ENCODE measurements at places on chromosomes 6 and 20.

- H3K4me3 ChIP-seq: peak within 1 kb of the TSS; percentile 49
- H3K27ac ChIP-seq: no peak within 1 kb of the TSS
- no peaks in the 10 kb centered on the region for H3K36me3 ChIP-seq
- DNase-seq: no peak
- peaks cover 66% of the 10 kb centered on the region for H3K27me3 ChIP-seq
- H3K4me1 ChIP-seq: peaks cover 39% of the 10 kb centered on the region
These were observed at the start of gene SYCP2L for GRCh38 chr6:10886691-10887502. Gene SYCP2L, plus strand, starts transcription at chr6:10887052. Its CDS starts 75 bp downstream, at chr6:10887127.

DNA sequence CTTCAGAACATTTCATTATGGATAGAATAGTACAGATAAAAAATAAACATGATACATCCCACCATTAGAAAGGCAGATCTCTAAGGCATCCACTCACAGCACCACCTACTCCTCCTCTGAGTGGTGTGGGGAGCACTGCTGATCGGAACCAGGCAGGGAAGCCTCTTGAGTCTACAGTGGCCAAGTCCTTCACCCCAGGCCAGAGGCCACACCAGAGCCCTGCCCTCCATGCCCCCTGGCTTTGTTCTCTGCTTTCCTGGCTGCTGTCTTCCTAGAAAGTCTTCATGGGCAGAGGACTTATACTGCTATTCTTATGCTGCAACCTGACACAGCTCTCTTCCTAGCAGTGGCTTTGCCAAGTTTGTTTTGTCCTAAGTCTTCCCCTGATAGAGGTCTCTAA, 201.8 kb upstream of the THBS2 start:
- no peaks in the 10 kb centered on the region for H3K27me3 ChIP-seq
- H3K4me1 ChIP-seq: peaks cover 28% of the 10 kb centered on the region
- H3K27ac ChIP-seq: peak overlapping the region; percentile 43
- no peak overlapping the region for H3K4me3 ChIP-seq

DNA sequence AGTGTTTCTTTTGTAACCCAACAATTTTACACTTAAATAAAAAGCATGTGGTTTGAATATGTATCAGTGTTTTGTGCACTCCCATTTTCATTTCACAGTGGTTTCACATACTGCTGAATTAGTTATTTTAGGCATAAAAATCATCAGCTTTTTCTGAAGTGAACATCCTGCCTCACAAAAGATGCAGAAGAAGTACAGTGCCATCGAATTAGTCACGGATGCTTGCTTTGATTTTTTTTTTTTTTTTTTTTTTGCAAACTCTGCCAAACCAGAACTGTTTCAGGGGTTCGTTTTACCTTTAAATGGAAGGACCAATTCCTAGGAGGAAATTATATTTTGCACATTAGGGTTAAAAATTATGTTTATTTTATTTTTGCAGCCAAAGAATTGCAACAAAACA, 158.6 kb downstream of the RPS12 start:
- no peak overlapping the region for H3K27ac ChIP-seq
- no peaks in the 10 kb centered on the region for H3K4me1 ChIP-seq
- DNase-seq: no peak
- no peaks in the 10 kb centered on the region for H3K36me3 ChIP-seq
- no peak overlapping the region for H3K4me3 ChIP-seq

DNA sequence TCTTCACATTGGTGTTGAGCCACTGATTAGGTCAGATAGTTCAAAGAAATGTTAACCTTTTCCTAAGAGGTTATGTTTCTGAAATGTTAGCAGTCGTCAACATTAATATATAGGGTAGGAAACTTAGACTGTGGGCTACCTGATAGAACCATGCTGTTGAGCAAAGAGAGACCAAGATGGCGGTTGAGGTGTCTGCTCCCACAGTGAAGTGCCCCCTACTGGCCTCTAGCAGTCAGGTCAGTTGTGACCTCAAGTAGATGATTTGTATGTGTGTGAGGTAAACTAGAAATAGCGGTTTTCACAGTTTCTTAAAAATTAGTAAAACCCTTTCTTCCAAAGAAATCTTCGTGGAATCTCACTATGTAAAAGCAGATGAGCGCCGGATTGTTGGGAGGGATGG, 40.3 kb downstream of the MTHFD1L start:
- H3K36me3 ChIP-seq: no peaks in the 10 kb centered on the region
- H3K27ac ChIP-seq: no peak overlapping the region
- no peak overlapping the region for H3K4me3 ChIP-seq
- H3K27me3 ChIP-seq: no peaks in the 10 kb centered on the region

DNA sequence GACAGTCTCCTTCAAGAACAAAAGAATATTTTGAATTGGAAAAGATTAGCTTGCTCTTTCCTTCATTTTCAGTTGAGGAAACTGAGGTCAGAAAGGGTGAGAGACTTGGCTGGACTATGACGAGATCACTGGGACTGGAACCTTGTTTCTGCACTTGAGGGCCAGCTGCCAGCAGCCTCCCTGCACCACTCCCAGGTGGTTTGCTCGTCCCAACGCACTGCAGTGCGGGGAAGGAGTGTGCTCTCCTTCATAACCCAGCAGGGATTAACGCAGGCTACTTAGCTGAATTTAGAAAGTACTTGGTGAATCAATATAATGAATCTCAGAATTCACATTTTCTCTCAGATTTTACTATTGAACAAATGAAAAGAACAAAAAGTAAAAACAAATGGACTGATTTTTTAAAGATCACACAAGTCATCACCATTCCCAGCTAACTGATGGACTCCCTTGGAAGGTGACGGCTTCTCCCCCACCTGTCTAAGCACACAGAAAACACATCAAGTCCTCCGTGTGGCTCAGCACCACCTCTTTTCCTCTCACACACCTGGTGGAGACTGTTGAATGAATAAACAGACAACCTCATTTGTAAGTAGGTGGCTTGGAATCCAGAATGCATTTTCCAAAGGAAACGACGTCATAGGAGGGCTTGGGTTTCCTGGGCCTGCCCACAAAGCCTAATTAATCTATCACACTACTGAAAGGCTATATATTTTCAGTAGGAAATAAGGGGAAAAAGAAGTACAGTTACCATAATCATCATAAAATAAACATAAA, 121.0 kb downstream of the QRSL1 start:
- H3K4me1 ChIP-seq: no peaks in the 10 kb centered on the region
- no peak overlapping the region for H3K4me3 ChIP-seq
- H3K27me3 ChIP-seq: no peaks in the 10 kb centered on the region

- H3K4me1 ChIP-seq: peaks cover 11% of the 10 kb centered on the region
- H3K27me3 ChIP-seq: no peaks in the 10 kb centered on the region
These were observed 49.1 kb downstream of the ZHX3 start for GRCh38 chr20:41268402-41268801.

DNA sequence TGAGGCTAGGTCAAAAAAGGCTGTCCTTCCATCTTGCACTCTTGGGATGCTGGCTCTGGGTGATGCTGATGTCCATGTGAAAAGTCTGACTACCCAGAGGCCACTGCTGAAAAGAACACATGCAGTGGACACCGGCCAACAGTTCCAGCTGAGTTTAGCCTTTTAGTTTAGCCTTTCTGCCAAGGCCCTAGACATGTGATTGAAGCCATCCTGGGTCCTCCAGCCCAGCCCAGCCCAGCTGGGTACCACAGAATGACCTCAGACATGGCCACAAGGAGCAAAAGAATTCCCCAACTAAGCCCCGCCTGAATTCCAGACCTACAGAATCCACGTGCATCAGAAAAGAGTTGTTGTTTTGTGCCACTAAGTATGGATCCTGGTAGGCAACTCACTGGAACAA, 17.4 kb downstream of the PIGT start:
- no peaks in the 10 kb centered on the region for H3K27me3 ChIP-seq
- no peak for DNase-seq
- H3K36me3 ChIP-seq: no peaks in the 10 kb centered on the region
- H3K4me3 ChIP-seq: no peak overlapping the region

DNA sequence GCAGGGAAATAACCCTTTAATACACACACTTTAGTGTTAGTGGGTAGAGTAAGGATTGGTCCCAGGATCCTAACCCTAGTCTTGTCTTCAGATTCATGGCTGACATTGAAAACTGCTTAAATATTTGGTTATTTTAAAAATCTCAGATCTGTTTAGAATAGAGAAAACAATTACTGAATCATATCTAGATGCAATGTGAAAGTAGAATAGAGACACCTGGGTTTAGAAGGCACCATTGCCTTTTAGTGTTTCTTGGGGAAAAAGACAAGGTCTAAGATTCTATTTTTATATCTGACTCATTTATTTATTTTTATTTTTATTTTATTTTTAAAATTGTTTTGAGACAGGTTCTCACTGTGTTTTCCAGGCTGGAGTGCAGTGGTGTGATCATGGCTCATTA, 6.0 kb downstream of the DDX43 start:
- no peaks in the 10 kb centered on the region for H3K36me3 ChIP-seq
- H3K27ac ChIP-seq: no peak overlapping the region
- no peak for DNase-seq

- H3K4me1 ChIP-seq: peaks cover 6% of the 10 kb centered on the region
- H3K27me3 ChIP-seq: no peaks in the 10 kb centered on the region
- no peaks in the 10 kb centered on the region for H3K36me3 ChIP-seq
These were observed 124.7 kb upstream of the TCF21 start for GRCh38 chr6:133764008-133764753.

GRCh38 chr20:21234806-21235483, 68.2 kb upstream of the XRN2 start:
- peaks cover 10% of the 10 kb centered on the region for H3K4me1 ChIP-seq
- H3K27me3 ChIP-seq: no peaks in the 10 kb centered on the region
- H3K27ac ChIP-seq: no peak overlapping the region

GRCh38 chr20:46306743-46307138, 1.6 kb downstream of the CDH22 start:
- peaks cover 36% of the 10 kb centered on the region for H3K4me1 ChIP-seq
- H3K27ac ChIP-seq: no peak overlapping the region
- peaks cover 83% of the 10 kb centered on the region for H3K27me3 ChIP-seq
- no peak for DNase-seq

GRCh38 chr20:5822569-5822968, 72.4 kb downstream of the SHLD1 start:
- H3K27ac ChIP-seq: no peak overlapping the region
- DNase-seq: no peak
- H3K36me3 ChIP-seq: no peaks in the 10 kb centered on the region
- no peaks in the 10 kb centered on the region for H3K27me3 ChIP-seq
- H3K4me1 ChIP-seq: peaks cover 4% of the 10 kb centered on the region
- H3K4me3 ChIP-seq: no peak overlapping the region

DNA sequence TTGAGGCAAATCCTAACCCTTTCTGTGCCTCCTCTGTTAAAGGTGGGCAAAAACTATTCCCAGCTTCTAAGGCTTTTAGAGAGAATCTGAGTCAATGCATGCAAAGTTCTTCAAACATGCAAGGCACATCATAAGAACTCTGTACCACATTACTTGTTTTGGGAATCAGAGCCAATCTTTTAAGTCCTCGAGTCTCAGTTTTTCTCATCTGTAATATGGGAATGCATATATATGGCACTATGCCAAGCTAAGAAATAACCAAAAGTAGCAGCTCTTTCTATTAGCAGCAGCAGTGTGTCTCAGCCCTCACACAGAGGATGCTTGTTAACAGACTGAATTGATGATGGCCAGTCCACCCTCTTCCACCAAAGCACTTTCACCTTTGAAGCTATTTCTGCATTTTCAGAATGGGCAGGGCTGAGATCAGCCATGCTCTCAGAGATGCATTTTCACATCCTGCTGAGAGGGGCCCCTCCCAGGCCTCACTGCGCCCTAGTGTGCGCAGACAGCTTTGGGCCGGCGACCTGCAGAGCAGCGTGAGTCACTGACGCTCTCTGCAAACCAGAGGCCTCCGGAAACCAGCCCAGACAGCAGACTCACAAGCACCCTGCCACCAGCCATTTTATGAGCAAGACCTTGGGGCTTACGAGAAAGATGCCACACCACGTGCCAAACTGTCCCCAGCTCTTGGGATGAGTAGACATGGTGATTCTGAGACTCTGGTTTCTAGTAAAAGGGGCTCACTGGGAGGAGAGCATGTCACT, 138.0 kb downstream of the NFATC2 start:
- no peak for DNase-seq
- no peak overlapping the region for H3K27ac ChIP-seq
- peaks cover 3% of the 10 kb centered on the region for H3K36me3 ChIP-seq
- no peak overlapping the region for H3K4me3 ChIP-seq
- no peaks in the 10 kb centered on the region for H3K4me1 ChIP-seq

GRCh38 chr6:47250302-47250701, 59.4 kb downstream of the TNFRSF21 start:
- no peaks in the 10 kb centered on the region for H3K27me3 ChIP-seq
- no peak overlapping the region for H3K27ac ChIP-seq
- H3K4me1 ChIP-seq: peaks cover 18% of the 10 kb centered on the region
- H3K4me3 ChIP-seq: no peak overlapping the region
- no peak for DNase-seq

DNA sequence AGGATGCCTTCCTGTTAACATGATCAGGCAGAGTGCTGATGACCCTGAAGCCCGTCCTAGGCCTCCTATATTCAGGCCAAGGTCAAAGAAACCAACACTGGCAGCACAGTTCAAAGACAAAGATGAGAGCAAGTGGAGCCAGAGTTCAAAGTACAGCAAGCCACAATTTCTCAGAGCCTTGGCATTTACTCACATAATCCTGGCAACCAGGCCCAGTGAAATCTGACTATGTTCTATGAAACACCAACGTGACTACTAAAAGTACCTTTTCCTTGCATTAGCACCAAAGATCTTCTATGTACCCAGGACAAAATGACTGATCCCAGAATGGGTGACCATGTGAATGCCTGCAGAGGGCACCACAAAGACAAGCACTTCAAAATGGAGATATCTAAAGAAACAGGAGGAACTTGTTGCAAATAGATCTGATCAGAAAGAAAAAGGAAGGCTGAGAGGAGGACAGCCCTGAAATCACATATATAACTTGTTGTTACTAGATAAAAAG, 3.9 kb downstream of the NFS1 start:
- DNase-seq: no peak
- H3K27ac ChIP-seq: no peak overlapping the region
- no peak overlapping the region for H3K4me3 ChIP-seq
- peaks cover 55% of the 10 kb centered on the region for H3K36me3 ChIP-seq
- H3K4me1 ChIP-seq: peaks cover 23% of the 10 kb centered on the region

All from suprapubic skin (tissue), 4 donors.